Stimulated activated CD4-positive, alpha-beta T cell treated with anti-CD3 and anti-CD28 coated beads, Interleukin-1b, Interleukin-23, amount 100 ng/mL, for 24 hours (primary cell): ENCODE measurements at places on chromosomes 2 and 18.

DNA sequence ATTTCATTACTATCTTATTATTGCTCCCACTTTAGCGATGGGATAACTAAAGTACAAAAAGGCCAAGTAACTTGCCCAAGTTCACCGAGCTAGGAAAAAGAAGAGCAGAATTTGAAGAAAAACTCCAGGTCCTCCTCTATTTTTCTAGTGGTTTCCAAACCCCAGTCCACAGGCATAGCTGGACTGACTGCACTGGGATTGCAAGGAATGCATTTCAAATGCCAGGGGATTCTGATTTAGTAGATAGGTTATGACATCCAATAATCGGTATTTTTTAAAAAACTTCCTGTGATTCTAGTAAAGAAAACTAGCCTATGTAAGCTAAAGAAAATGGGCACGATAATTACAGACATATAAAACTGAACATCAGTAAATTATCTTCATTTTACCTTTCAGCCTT, 62.7 kb upstream of the GALNT5 start:
- DNase-seq = no peak

- DNase-seq = no peak
Measured at GRCh38 chr2:151478011-151478410, 68.3 kb downstream of the RIF1 start.

GRCh38 chr2:129821445-129821844, 158.0 kb upstream of the RAB6C start:
- no peak for DNase-seq

- no peak for DNase-seq
Measured at GRCh38 chr2:148614014-148614321, 30.6 kb upstream of the EPC2 start.

DNA sequence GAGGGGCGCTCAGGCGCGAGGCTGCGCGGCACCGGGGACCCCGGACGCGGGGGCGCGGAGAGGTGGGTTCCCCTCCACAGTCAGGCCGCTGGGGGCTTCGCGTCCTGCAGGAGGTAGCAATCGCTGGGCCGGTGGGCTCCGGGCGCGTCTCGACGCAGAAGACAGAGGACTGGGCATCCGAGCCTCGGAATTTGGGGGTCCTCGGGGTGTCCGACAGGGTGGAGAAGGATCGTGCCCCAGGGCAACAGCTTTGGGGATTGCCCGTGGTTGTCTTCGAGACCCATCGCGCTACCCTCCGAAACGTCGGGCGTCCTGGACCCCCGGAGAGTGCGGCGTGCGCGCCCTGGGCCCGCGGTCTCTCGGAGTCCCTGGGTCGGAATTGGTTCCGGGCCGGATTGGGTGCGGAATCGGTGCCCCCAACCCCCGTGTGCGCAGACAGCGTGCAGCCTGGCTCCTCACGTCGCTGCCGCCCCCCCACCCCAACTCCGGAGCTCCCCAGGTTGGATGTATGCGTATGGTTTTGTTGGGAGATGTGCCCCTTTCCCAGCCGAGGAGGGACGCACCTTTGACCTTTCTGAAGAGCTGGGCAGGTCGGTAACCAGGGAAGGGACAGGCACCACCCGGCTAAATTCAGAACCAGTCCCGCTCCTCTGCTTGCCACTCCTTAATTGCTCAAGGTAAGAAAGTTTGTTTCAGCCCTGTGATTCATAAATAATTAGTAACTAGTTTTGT, 750 bp downstream of the NPAS2 start:
- no peak for DNase-seq

- DNase-seq = no peak
Measured at GRCh38 chr2:219327719-219328118, 4.8 kb downstream of the RESP18 start.

GRCh38 chr2:30708491-30709290, 98.6 kb downstream of the CAPN13 start:
- no peak for DNase-seq

- no peak for DNase-seq
Measured at GRCh38 chr18:50696436-50696835, 123.4 kb downstream of the MRO start.
